ENCODE measurements at places on chromosomes 4 and X.

DNA sequence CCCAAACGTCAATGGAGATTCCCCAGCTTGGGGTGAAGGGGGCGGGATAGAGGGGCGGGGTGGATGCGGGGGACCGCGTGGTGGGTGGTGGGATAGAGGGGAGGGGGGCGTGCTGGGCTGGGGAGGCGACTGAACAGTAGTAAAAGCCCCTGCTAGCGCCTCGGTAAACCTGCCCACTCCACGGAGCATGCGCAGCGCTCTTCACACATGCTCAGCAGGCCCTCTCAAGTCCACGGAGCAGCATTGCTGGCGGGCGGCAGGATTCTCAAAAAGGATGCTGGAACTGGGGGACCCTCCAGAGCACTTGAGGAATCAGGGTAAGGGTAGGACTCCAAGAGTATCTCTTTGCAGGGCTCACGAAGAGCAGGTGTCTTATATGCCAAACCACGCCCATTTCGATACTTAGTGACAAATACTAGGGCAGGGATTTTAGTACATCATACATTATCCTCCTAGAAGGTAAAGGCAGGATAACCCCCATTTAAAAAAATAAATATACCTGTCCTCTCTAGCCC, 378 bp upstream of the RPS6KA6 start:
- peak; percentile 76 for DNase-seq

DNA sequence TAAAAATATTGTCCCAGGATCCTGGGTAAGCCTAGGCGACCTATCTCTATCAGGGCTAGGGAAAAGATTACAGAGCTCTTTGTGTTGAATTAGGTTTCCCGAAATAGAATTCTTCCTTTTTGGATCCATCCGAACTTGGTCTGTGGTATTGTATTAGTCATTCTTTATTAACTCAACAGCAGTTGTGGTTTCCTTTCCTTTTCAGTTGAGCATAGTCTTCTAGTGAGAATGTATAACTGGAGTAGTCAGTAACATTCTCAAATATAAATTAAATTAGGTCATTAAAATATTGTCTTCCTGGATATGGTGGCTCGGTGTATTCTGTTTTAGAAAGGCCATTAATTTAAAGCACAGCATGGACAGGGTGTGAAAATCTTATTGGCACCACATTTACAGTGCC, 520.4 kb downstream of the NLGN4X start:
- DNase-seq: no peak

DNA sequence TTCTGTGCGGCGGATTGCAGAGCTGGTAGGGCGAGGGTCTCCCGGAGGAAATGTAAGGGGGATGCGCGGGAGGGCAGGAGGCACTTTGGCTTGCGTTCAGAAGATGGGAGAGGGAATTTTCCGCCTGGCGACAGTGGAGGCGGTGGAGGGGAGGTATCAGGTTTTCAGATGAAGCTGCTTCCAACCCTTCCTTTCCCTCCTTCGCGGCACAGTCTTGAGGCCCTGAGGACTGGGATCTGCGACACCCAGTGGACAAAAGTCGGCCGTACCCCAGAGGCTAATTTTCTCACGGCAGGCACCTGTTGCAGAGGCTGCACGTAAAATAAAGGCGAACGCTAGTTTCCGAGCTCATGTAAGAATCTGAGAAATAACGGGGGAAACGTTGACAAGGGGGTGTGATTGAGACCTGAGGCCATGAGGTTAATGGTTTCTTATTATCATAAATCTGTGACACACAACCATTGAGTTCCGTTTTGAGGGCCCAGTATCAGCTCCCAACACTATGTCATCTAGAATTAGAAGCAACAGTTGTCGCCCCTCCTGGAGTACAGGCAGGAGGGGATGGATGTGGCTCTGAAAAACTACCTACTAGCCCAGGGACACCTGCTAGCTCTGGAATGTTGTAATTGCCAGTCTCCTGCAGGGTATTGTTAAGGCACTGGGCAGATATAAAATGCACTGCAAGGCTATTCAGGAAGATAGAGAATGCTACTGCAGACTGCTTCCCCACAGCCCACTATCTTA, 1.1 kb downstream of the ZCCHC18 start:
- peak; percentile 71 for DNase-seq

GRCh38 chrX:45975633-45976032, 569.6 kb downstream of the ZNF674 start:
- DNase-seq: no peak

DNA sequence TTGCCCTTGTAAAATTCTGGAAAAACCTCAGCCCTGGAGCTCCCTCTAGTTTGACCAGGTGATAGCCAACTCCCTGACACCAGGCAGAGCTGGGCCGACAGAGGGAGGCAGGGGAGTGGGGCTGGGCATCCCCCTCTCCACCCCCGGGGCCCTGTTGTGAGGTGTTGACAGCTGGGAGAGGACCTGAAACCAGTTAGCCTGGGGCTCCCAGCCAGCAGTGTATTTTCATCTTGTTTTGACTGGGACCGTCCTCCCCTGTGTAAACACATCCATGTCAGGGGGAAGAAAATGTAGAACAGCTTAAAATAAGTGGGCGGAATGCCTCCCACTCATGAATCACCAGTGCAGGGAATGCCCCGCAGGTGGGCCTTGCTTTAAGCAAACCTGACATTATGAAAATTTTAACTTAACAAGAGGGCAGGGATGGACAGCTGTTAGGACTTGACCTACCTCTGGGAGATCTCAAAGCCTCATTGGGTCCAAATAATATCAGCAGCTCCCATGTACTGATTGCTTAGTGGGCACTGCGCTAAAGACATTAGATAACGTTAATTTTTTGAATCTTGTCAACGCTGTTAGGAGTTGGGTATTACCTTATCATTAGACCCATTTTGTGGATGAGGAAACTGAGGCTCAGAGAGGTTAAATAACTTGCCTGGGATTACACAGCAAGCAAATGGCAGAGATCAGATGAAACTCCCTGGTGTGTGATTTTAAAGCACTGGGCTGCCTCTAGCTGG, 45.9 kb downstream of the TSC22D3 start:
- no peak for DNase-seq

DNA sequence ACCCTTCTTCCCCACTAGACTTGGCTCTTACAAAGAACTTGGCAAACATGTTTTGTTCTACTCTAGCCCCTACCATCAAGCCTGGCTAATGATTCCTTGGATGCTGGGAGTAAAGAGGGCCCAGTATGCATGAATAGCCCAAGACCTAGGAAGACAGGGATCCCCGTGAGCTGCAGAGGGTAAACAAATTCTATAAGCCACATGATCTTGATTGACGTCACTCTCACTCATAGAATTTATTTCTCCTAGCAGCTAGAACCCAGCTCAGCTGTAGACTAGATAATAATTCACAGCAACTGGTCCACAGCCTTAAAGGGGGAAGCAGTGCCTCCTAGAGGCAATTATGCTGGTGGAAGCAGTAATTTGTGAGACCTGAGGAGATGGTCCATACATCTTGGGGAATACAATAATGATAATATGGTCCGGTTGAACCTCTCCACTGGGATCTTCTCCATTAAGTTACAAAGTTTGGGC, 16.1 kb upstream of the USO1 start:
- DNase-seq: peak; percentile 61

All from NAMALWA (cell line).